ENCODE measurements at places on chromosomes 3 and 15.

DNA sequence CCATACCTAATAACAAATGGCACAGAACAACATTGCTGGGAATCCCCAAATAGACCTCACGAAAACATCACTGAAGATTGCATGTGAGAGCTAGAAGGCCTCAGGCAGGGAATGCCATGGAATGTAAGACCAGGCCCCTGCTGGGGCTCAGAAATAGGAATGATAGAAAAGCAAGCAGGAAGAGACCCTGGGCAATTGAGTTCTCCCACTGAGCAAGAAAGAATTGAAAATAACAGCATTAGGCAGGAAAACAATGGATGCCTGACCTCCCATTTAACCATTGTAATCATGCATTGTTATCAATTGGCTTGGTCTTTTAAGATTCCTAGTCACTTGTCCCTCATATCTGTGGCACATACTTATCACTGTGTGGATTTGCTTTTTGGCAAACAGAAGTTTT, 581.6 kb downstream of the FHIT start:
- DNase-seq = no peak

GRCh38 chr3:140073278-140074045, 138.5 kb downstream of the CLSTN2 start:
- DNase-seq = no peak

DNA sequence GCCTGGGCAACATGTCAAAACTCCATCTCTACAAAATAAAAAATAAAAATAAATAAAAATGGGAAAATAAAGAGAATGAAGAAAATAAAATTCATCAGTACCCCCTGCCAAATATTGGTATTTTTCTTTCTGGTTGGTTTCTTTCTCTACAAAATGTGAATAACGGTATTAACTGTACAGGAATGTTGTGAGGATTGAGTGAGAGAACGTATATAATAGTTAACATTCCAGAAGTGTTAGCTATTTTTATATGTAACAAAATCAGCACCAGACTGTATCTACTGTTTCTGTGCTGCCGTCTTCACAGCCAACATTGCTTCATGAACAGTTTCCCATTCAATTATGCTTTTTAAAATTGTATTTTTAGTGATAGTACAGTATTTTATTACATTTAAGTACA, 25.5 kb upstream of the RNU6-1 start:
- no peak for DNase-seq

- no peak for DNase-seq
Measured at GRCh38 chr3:64048631-64049061, 25.4 kb upstream of the PSMD6 start.

GRCh38 chr3:157713101-157713500, 209.9 kb upstream of the VEPH1 start:
- DNase-seq = no peak

GRCh38 chr15:28024889-28025250, 74.2 kb downstream of the OCA2 start:
- DNase-seq = no peak

DNA sequence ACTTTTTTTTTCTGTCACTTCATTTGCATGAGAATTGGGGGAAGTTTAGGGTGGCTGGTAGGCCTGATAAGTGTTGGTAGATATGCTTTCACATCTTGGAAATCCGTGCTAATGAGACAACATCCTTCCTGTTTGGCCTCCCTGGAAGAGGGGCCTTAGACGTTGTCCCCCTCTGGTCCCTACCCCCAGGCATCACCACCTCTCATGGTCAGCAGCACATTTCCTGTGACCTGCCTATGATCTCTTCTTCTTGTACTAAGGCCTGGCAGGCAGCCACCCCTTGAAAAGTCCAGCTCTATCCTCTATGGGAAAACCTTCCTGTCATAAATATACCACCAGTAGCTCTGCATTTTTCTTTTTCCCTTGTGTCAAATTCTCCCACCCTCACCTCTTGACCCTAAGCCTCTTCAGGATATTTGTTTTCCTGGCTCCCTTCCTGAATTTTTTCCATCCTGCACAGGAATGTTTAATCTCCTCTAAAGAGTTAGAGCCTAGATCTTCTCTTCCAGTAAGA, 107.8 kb downstream of the SNRK start:
- no peak for DNase-seq

Data from activated T-helper 9 cell treated with anti-CD3 and anti-CD28 coated beads, Interleukin-2, amount 50 U/mL, for 16 hours (primary cell).